ENCODE measurements at places on chromosomes 7 and 10.

DNA sequence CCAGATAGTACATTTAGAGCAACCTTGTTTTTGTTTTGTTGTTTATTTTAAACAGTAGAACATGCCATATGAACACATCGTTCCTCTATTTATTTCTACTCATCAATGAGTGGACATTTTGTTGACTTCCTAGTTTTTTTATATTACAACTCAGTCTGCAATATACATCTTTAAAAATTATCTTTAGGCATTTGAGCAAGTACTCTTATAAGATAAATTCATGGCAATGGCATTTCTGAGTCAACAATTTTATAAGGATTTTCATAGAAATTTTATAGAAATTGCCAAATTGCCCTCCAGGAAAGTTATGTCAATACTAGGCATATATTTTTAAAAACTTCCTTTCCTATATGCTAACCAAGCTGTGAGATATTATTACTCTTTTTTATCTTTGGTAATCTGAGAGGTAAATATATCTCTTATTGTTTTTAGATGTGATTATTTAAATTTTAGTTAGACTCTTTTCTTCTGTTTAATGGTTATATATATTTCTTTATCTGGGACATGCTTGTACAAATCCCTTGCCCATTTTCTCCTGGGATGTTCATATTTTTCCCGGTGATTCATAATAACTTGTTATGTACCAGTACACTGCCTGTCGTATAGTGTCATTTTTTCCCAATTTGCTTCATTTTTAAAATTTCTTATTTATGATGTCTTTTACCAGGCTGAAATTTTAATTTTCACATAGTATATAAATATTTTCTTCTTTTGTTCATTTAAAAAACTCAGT lies 50.5 kb downstream of the FZD1 start:
- no peak for DNase-seq

- no peak for DNase-seq
Measured at GRCh38 chr7:28855538-28856217, 102.5 kb downstream of the TRIL start.

DNA sequence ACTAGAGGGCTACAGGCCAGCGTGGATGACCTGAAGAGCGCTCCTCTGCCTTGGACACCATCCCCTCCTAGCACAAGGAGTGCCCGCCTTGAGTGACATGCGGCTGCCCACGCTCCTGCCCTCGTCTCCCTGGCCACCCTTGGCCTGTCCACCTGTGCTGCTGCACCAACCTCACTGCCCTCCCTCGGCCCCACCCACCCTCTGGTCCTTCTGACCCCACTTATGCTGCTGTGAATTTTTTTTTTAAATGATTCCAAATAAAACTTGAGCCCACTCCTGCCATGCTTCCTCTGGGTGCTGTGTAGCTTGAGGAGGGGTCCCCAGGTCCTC lies 4.5 kb downstream of the SNCG start:
- no peak for DNase-seq

- DNase-seq = no peak
Measured at GRCh38 chr10:129098517-129098916, 368.5 kb upstream of the MGMT start.

DNA sequence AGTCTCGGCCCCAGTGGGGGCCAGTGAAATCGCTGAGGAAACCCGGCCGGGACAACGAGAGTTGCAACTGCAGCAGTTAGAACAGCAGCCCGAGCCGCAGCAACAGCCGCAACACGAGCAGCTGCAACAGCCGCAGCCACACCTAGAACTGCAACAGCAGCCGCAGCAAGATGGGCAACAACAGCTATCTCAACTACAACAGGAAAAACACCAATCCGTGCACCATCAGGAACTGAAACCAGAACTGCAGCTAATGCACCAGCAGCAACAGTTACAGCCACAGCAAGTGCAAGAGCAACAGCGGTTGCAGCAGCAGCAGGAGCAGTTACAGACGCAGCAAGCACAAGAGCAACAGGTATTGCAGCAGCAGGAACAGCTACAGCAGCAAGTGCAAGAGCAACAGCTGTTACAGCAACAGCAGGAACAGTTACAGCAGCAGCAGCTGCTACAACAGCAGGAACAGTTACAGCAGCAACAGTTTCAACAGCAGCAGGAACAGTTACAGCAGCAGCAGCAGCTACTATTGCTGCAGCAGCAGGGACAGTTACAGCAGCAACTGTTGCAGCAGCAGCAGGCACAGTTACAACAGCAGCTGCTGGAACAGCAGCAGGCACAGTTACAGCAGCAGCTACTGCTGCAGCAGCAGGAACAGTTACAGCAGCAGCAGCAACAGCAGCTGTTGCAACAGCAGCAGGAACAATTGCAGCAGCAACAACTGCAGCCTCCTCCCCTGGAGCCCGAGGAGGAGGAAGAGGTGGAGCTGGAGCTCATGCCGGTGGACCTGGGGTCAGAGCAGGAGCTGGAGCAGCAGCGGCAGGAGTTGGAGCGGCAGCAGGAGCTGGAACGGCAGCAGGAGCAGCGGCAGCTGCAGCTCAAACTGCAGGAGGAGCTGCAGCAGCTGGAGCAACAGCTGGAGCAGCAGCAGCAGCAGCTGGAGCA lies 6.1 kb downstream of the ZNF853 start:
- no peak for DNase-seq

GRCh38 chr10:22111260-22111659 lies 106.6 kb downstream of the EBLN1 start:
- DNase-seq = no peak

DNA sequence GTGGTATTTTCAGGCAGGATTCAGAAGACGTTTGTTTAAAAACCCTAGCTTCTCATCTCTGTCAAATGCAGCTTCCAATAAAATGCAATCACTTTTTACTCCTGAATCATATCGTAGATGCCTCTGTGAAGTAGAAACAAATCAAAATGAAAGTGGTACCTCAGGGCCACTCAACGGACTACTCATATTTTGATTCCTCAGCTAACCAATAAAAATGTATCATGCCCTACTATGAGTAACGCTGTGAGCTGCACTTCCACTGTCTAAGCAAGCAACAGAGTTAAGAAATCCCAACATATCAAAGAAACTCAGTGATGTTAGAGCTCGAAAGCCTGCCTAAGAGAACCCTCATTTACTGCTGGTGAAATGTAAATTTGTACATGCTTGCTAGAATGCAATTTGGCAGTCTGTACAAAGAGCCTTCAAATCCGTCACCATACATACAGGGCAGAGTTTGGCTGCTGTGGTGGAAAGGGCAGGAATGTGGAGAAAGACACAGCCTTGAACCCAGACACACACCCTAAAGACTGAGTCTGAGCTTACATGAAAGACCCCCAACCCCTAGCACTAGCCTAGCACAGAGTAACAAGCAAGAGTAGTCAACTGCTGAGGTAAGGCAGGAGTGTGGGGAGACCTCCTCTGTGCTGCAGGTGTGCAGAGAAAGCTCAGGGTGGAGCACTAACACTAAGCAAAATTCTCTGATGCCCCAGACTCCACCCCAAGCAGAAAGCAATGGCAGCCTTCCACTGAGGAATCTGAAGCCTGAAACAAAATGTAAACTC lies 151.5 kb downstream of the ANK3 start:
- no peak for DNase-seq

DNA sequence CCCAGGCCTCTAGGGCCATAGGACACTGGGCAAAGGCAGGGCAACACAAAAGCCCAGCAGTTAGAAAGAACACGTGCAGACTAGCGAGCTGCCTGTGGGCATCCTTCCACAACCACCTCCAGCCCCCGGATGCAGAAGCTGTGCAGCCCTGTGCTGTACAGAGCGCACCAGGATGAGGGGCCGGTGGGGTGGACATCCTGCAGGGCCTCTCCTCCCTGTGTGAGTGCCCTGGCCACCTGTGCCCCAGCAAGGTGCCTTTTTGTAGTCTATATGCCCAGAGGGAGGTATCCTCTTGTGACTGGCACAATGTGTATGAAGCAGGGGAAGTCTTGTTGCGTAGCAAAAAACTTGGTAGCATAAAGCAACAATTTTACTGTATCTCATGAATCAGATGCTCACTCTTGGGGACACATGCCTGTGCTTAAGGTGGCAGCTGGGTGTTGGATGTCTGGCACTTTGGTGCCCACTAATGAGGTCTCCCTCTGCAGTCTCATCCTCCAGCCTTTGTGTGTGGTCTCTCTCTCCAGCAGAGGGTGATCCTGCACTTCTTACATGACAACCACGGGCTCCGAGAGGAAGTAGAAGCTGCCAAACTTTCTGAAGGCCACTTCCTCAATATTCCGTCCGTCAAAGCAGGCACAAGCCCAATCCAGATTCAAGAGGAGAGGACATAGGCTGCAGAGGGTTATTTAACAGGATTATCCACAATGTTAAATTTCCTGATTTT lies 8.7 kb downstream of the NCAPG2 start:
- no peak for DNase-seq

DNA sequence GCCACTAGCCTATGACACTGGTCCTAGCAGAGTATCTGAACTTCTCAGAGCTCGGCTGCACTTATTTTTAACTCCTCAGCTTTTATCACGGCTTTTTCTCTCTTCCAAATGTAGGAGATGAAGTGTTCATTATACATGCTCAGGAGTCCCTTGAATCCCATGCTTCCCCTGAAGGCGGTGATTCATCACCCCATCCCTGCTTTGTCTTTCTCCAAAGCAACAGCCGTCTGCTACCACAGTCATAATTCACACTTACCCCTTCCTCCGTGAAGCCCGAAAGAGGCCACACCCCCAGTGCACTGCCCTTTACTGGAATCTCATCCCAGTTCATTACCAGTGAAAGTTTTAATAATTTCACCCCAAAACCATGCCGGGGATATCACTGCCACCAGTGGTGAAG lies 301.5 kb upstream of the SHH start:
- no peak for DNase-seq

DNA sequence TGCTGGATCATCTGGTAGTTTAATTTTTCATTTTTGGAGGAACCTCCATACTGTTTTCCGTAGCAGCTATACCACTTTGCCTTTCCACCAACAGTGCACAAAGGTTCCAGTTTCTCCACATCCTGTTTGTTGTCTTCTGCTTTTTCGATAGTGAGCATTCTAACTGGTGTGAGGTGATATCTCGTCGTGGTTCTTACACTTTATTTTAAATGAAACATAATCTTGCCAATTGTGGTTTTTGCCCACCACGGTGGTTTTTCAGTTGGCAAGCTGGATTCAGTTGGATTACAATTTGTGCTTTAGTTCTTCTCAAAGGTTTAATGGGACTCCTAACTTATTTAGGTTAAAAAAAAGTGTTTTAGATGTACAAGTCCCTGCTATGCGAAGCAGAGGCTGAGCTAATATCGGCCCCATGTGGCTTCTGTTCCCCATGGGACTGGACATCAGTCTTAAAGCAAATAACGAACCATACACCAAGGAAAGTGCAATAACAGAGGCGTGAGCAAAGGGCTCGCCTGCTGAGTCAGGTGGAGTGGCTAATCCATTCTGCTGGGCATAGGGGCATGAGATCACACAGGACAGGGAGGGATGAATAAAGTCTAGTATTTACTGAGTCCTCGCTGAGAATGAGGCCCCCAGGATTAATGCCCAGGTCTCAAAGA lies 153.6 kb downstream of the AOAH start:
- no peak for DNase-seq

GRCh38 chr10:102424916-102425315 lies 4.3 kb downstream of the FBXL15 start:
- DNase-seq = no peak

GRCh38 chr7:1947586-1948217 lies 277.6 kb downstream of the ELFN1 start:
- DNase-seq = no peak

GRCh38 chr7:69947998-69948397 lies 349.7 kb downstream of the AUTS2 start:
- DNase-seq = no peak

DNA sequence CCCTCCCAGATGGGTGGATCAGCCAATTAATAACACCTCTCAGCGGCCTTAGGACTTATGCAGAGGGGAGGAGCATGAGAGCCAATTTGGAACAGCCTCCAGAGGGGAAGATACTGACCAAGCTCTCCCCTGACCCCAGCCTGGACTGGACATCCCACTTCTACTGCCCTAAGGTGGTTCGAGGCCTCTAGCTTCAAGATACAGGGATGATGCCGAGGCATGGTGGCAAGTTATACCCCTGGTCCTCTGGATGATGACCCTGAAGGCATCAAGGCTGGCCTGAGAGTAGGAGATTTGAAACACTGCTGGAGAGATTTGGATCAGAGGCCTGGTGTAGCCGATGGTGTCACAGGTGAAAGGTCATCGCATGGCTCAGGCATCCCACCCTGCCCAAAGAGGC lies 3.2 kb downstream of the CDH23 start:
- no peak for DNase-seq

DNA sequence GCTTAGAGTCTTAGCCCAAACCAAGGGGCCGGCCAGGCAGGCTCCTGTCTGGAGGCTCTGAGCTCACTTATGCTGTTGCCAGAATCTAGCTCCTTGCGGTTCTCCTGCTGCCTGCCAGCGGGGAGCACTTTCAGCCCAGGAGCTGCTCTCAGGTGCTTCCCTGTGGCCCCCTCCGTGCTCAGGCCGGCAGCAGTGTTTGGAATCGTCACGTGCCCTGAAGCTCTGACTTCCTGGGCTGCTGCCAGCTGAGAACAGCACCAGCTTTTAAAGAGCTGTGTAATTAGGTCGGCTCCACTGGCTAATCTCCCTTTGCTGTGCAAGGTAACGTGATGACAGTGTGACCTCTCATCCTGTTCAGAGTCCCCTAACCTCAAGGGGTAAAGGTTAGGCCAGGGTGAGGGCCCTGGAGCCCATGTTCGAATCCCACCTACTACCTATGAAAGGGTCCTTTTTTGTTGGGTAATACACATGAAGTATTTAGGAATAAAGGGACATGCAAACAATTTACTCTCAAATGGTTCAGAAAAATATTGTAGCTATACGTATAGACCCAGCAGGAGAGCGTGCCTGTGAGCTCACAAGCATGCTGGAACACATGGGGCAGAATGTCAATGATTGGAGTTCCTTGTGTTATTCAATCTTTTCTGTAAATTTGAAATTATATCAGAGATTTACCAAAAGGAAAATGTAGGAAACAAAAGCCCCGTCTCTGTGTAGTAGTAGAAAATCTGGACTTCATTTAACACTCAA lies 16.6 kb downstream of the ZNF862 start:
- no peak for DNase-seq

- DNase-seq = no peak
Measured at GRCh38 chr7:151926336-151926712, 29.9 kb upstream of the GALNTL5 start.

DNA sequence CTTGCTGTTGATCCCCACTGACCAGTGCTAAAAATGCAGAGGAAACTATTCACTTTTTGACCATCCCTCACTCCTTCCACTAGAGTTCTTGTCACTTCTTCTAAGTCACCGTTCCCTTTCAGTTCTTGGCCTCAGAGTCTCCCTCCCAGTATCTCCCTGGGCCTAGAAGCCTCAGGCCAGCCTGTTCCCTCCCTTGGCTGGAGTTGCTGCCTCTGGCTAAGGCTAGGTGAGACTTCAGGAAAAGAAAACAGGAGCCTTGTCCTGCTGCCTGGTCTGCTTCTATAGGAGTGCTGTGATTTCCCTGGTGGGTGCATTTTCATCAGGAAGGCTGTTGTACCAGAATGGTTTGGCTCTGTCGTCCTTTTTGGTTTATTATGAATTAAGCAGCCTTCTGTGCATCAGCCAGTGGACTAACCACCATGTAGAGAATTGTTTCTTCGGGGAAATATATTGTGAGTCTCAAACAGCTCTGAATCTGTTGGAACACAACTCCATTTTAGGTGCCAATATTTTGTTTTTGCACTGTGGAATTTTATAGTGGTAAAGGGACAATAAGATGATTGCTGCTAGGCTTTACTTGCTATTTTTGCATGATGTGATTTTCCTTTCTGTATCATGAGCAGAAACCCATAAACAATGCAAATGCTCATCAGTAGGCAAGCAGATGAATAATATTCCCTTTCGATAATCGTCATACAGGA lies 233.4 kb upstream of the FZD1 start:
- DNase-seq = no peak

Data from stimulated activated CD4-positive, alpha-beta T cell treated with anti-CD3 and anti-CD28 coated beads, Interleukin-12 subunit alpha, Interleukin-12 subunit beta, amount 100 ng/mL, for 24 hours (primary cell).